ENCODE measurements at places on chromosomes 4 and X.

- no peak for DNase-seq
Observed at GRCh38 chr4:69849969-69850368, 10.0 kb downstream of the SULT1E1 start.

- no peak for DNase-seq
Observed at GRCh38 chr4:74111990-74112389, 13.0 kb upstream of the CXCL2 start.

DNA sequence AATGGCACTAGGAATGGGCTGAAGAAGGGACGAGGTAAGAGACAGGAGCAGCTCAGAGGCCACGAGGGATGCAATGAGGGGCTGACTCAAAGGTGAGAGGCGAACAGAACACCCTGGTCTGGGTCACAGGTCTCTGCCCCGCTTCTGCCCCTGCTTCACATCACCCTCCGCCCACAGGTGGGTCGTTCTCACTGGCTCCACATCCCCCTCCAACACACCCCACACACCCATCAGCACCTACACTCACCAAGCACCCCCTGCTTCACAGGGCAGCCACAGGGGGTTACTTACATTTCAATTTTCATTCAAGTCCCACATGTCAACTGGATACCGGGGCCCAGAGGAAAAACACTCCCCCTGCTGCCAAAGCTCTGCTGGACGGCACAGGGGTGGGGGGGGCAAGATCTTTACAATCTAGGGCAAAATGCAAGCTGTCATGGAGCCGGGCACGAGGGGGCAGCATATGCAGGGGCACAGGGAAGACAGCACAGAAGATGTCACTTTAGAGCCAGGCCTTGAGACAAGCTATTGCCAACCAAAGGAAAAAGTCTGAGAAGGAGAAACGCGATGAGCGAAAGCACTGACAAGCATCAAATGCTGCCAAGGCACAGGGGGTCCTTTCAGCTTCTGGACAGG lies 94.0 kb downstream of the AFAP1 start:
- no peak for DNase-seq

DNA sequence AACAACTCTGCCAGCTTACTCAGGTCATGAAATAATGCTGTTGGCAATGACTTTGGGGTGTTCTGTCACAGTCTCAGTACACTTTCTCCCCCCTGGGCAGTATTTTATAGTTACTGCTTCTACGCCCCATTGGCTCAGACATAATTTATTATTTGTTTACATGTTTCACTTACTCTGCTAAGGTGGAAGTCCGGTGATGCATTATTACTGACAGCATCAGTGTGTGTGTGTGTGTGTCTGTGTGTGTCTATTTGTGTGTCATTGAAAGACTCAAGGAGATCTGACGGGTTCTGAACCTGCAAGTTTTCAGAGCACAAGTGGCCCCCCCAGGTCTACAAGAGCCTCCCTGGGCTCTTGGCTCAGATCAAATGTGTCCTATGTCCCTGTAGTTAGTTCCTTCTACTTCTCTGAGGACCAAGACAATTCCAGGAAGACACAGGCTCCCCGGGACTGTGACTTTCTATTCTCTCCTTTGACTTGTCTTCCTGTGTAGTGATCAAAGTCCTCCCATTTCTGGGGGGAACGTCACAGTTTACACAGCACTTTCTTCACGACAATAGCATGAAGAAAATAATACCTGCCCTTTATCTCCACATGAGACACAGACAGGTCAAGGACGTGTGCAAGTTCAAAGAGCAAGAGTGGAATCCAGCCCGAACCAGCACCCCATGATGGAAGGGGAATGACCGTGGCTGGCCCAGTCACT lies 283.7 kb upstream of the GATB start:
- no peak for DNase-seq

DNA sequence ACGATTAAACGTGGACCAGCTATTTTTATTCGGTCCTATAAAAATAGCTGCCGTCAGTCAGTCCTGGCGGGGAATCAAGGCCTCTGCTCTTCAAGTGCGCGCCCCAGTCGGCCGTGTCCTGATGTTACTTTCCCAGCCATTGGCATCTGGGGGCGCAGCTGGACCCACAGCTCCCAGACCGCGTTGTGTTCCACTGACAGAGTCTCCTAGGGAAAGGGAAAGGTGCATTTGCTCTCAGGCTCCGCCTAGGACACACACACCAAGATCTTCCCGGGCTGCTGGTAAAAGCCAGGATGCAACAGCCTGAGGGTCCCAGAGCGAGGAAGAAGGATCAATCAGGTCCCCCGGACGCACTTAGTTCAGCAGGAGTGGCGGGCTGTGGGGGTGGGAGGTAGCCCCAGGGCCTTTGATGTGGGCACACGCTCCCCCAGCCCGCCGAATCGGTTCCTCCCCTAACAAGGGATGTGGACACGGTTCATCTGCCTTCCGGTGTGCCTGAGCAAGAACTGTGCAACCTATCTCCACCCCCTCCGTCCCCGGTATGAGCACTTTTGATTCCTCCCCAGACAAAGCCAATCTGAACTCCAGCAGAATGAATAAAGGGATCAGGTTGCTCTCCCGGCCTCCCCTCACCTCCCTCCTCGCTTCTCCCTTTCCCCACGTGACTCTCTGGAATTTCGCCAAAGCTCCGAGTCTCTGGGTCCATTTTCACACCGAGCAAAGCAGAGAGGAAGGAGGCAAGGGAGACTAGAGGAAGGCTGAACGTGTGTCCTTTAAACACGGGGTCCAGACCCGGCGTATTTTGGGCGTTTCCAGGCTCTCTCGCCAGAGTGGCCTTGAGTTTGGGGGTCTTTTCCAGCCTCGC lies 626 bp upstream of the FRAS1 start:
- DNase-seq, result no peak

DNA sequence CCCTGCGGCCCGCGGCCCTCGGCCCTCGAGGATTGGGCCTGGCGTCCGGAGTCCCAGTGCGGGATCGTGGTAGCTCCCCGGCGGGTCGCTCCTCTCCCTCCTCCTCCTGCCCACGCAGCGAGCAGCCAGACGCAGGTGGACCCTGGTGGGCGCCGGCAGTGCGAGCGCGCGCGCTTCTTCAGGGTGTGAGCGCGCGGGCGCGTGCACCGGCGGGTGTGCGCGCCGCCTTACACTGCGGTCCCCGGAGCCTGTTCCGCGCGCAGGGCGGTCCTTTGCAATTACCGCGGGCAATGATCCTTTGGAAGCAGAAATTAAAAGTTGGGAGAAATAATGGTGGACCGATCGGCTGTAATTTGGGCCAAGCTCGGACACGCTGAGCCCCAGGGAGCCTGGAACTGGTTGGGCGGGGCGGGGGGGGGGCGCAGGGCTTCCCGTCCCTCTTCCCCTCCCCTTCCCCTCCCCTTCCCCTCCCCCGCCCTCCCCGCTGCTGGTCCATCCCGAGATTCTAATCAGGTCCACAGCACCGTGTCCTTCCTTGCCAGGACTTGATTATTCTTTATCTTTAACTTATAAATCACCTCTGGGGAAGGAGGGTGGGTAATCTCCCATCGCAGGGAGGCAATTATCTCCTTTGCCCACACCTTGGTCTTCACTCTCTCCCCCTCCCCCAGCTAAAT lies 1.6 kb upstream of the NKX1-1 start:
- no peak for DNase-seq

GRCh38 chr4:18754180-18754579 lies 732.6 kb upstream of the LCORL start:
- no peak for DNase-seq

- DNase-seq, result peak; percentile 27
Observed at GRCh38 chr4:84750260-84750959, 167.5 kb downstream of the CDS1 start.

DNA sequence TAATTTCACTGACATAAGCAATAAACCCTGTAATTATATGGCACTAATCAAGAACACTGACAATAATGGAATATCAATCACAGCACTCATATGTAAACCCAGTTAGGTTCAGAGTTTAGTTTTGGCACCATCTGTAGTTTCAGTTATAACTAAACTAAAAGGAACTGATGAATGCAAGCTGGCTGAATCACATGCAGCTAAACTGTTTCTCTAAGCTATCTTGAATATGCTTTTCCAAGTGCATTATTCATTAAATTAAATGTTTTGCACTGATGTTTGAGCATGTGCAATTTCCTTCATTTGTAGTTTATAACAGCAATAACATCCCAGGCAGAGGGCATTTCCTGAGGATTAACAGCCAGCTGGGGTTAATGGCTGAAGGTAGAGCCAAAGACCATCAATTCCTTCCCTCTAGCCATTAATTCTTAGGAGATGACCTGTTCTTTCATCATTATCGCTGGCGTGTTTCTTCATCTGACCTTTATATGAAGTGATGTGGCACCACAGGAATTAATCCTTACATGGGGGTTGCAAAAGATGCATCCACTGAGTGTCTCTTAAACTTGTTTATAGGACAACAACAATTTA lies 562.8 kb upstream of the IGFBP7 start:
- no peak for DNase-seq

GRCh38 chr4:1576304-1576960 lies 107.7 kb downstream of the FAM53A start:
- DNase-seq, result no peak

- DNase-seq, result no peak
Observed at GRCh38 chr4:7636240-7636508, 201.4 kb upstream of the PSAPL1 start.

DNA sequence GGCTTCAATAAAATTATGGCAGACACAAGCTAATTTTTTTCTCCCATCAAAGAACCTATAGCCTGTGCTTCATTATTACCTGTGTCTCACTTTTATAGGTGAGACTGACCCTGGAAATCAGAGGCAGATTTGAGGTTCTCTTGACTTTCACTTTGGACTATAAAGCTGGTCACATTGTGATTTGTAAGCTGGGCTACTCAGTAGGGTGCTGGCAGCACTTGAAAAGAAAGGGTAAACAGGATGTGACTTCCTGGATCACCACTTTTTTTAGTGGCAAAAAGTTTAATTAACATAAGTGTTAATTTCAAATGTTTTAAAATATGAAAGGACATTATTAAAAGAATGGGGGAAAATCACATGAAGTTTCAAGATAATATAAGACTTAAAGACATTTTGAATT lies 50.6 kb upstream of the GATB start:
- no peak for DNase-seq

DNA sequence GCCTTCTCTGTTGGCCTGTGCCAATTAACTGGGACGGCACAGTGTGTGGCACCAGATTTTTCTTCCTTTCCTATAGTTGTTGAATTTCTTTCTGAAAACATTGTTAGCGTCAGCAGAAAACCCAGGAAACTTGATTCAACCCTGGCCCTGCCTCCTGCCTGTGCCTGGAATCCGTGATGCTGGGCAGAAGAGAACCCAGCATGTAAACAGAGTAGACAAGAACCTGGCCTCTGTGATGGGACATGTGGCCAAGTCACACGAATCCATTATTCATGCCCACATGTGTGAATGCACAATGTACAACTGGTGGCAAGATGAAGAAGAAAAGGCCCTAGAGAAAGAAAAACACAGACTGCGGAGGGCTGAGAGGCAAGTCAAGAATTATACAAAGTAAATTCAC lies 111.4 kb downstream of the EFHC2 start:
- DNase-seq, result no peak

DNA sequence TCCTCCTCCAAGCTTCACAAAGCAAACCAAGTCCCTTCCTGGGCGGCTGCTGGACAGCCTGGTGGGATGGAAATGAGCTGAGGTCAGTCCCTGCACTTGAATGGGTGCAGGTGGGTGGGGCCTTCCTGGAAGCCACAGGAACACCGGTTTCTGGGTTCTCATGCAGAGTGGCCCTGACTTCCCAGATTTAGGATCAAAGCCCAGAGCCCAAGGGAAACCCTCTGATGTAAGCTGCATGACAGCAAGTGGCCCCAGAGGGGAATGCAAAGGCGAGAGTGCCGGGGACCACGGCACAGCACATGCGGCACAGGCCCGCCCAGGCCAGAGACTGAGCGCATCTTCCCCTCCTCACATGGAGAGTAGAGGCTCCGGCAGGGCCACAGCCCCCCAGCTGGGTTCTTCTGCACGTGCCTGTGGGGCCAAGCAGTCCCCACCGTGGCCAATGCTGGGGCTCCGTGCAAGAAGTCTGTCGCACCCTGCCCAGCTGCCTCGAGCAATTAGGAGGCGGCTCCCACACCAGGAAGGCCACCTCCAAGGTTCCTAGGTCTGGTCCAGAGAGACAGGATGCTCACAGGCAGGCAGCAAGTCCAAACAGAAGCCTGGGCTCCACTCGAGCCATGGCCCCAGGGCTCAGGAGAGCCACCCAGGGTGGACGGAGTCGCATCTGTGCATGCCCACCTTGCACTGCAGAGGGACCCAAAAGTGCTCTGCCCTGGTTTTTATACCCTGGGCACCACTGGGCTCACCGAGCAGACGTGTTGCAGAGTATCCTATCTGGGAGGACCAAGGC lies 83.0 kb downstream of the HTRA3 start:
- no peak for DNase-seq

GRCh38 chr4:7885216-7886006 lies 54.2 kb downstream of the AFAP1 start:
- no peak for DNase-seq

- DNase-seq, result no peak
Observed at GRCh38 chrX:115630204-115630603, 69.2 kb downstream of the PLS3 start.

GRCh38 chrX:152904151-152905080 lies 6.5 kb downstream of the ZNF185 start:
- peak; percentile 42 for DNase-seq

DNA sequence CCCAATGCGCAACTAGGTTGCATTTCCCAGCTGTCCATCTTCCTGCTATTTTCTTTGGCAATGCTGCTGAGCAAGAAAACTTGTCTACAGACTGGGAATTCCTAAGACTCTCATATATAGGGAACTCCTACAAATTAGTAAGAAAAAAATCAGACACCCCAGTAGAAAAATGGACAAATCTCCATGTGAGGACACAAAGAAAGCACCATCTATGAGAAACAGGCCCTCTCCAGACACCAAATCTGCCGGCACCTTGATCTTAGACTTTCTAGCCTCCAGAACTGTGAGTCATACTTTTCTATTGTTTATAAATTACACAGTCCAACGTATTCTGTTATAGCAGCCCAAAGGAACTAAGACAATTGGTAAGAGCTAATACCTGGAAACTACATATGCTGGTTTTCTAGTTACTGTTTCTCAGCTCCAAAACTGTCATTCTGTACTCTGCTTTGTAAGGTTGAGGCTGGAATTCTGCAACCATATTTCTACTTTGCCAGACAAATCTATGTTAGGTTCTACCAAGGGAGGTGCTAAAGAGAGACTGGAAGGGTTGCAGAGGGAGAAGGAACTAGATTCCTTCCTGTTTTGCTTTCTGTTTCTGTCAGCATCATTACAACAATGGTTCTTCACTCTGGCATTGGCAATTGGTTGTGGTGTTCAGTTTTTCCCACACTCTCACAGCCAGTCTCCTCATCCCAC lies 35.7 kb upstream of the FAM241A start:
- peak; percentile 84 for DNase-seq

DNA sequence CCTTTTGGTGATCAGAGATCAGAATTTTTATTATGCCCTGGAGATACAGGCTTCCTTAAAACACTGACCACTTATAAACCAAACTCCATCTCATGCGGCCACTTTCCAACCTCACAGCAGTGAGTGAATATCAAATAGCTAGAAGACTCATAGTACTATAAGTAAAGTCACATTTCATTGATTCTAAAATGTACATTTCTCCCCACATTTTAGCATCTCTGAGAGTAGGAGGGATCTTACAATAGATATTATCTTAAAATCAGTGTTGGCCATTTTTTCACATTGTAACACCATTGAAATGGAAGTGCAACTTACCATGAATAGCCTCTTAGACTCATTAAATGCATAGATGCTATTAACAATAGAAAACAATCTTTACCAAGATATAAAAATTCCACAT lies 17.4 kb downstream of the PCYT1B start:
- no peak for DNase-seq

- DNase-seq, result no peak
Observed at GRCh38 chr4:142307857-142308256, 538.2 kb downstream of the INPP4B start.

GRCh38 chr4:25818876-25819275 lies 43.9 kb downstream of the SEL1L3 start:
- no peak for DNase-seq
